ENCODE measurements at places on chromosomes 2 and 18. TPM values are rescaled to one million over a fixed set of nuclear protein-coding genes. Genes with fewer than 3 reads are reported as not detected.

MATN3 gene
- total RNA-seq, result 2.3 TPM

IL1F10 gene
- not detected for total RNA-seq

ATOH8 gene
- total RNA-seq, result 10.9 TPM

REG3A gene
- not detected for total RNA-seq

DTNA gene
- 8.0 TPM for total RNA-seq

OTOF gene
- 0.14 TPM for total RNA-seq

GAREM2 gene
- 1.3 TPM for total RNA-seq

FSIP2 gene
- 0.22 TPM for total RNA-seq

WDPCP gene
- total RNA-seq, result 11.2 TPM

RASGRP3 gene
- 11.2 TPM for total RNA-seq
